ENCODE measurements at places on chromosomes 5 and 9. TPM values are rescaled to one million over a fixed set of nuclear protein-coding genes. Genes with fewer than 3 reads are reported as not detected.

DMRT2 gene
- not detected for total RNA-seq

C5orf58 gene
- not detected for total RNA-seq

LCP2 gene
- total RNA-seq: not detected

ARRDC3 gene
- total RNA-seq: 13.6 TPM

STK32A gene
- total RNA-seq: 0.47 TPM

BHMT gene
- not detected for total RNA-seq

EQTN gene
- not detected for total RNA-seq

SLC6A7 gene
- not detected for total RNA-seq

FST gene
- total RNA-seq: 31.0 TPM

MRPS2 gene
- 34.1 TPM for total RNA-seq

TMC1 gene
- total RNA-seq: not detected

PTGR1 gene
- 75.2 TPM for total RNA-seq

Data from pericardium fibroblast (primary cell).